ENCODE measurements at places on chromosomes 1 and 21. TPM values are rescaled to one million over a fixed set of nuclear protein-coding genes. Genes with fewer than 3 reads are reported as not detected.
A peak's percentile ranks its signal among the peaks of the same experiment; 100 is the strongest.

DNA sequence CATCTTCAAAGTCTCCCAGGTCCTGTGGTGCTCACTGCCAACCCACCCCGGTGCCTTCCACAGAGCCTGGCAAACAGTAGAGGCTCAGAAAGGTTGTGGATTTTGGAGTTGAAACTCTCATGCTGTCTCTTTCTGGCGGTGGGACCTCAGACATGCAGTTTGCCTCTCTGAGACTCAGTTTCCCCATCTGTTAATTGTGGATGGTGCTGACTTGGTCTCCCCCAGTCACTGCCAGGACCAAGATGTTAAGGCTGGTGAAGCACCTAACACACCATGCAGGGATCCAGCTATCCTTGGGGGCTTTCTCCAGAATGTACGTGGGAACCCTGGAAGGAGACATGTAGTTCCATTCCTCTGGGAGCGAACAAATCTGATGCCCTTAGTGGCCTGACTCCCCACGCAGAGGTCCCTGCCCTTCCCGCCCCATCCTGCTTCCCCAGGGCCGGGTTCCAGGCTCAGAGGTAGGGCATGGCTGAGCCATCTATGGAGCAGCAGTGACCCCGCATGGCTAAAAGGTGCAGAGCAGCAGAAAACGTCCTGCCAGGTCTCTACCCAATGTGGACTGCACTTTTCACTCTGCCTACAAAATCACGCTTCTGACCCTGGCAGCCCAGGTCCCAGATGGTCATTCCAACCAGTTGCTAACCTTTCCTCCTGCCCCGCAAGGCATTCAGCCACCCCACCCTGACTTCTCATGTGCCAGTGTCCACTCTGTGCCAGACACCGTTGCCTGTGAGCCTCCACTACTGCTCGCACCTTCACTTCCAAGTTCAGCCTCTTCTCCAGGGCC lies 9.2 kb upstream of the TTC22 start:
- peak; percentile 57 for DNase-seq

Gene BACH1
- 51.8 TPM for polyA plus RNA-seq

GRCh38 chr1:223811634-223812101 lies 34.1 kb downstream of the TP53BP2 start:
- DNase-seq = no peak

- no peak for DNase-seq
These were observed 14.2 kb downstream of the PODN start for GRCh38 chr1:53076165-53076564.

Gene OR2L13
- polyA plus RNA-seq = 0.03 TPM

DNA sequence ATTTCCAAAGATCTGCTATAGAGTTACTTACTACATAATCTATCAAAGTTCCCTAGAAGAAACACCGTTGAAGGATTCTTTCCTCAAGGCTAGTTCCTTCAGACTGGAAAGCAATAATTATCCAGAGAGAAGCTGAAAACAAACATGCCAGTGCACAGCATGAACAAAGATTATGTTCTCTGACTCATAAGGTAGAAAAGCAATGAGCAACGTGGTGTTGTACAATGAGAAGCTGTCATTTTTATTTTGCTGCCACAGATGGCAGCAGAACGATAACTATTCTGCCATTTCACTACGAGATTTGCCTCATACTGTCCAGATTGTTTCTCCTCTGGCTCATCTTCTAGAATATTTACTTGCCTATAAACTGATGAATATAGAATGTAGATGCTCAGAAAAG lies 10.7 kb downstream of the EXTL2 start:
- no peak for DNase-seq

GRCh38 chr1:216905137-216905536 lies 181.9 kb upstream of the ESRRG start:
- DNase-seq = no peak

- DNase-seq = no peak
These were observed 7.4 kb downstream of the IFNAR1 start for GRCh38 chr21:33332143-33332542.

Gene KCNQ4
- polyA plus RNA-seq = 1.8 TPM
